ENCODE measurements at places on chromosomes 7 and 10. TPM values are rescaled to one million over a fixed set of nuclear protein-coding genes. Genes with fewer than 3 reads are reported as not detected.

CYP2C19 gene
- total RNA-seq: 0.25 TPM

ATOH7 gene
- 0.49 TPM for total RNA-seq

DNAH11 gene
- 3.2 TPM for total RNA-seq

TMEM168 gene
- total RNA-seq: 23.4 TPM

RPS24 gene
- total RNA-seq: 3,098 TPM

ADIRF gene
- 0.98 TPM for total RNA-seq

RTKN2 gene
- total RNA-seq: 3.7 TPM

HOGA1 gene
- total RNA-seq: 0.25 TPM

NPY4R gene
- under 0.01 TPM for total RNA-seq

KIAA1217 gene
- total RNA-seq: 5.2 TPM

RGR gene
- total RNA-seq: 0.49 TPM

PRPS1L1 gene
- total RNA-seq: not detected

TAS2R5 gene
- 1.5 TPM for total RNA-seq

VPS37D gene
- 14.5 TPM for total RNA-seq

NUPR2 gene
- total RNA-seq: not detected

EBF3 gene
- total RNA-seq: 0.74 TPM

PPP1R3A gene
- not detected for total RNA-seq

FEZF1 gene
- total RNA-seq: 0.25 TPM

HOXA4 gene
- not detected for total RNA-seq

SPDYE18 gene
- 1.2 TPM for total RNA-seq

SHTN1 gene
- total RNA-seq: 78.2 TPM

MTERF1 gene
- total RNA-seq: 16.7 TPM

CREB3L2 gene
- total RNA-seq: 1.7 TPM

STEAP4 gene
- total RNA-seq: 0.25 TPM

GNAT3 gene
- not detected for total RNA-seq

LIPK gene
- not detected for total RNA-seq
